Bronchial smooth muscle cell (primary cell): ENCODE measurements at places on chromosomes 1 and 21. TPM values are rescaled to one million over a fixed set of nuclear protein-coding genes. Genes with fewer than 3 reads are reported as not detected.

Gene DR1
- 13.6 and 15.3 TPM in 2 replicates for total RNA-seq

Gene IPO9
- 18.6 and 20.3 TPM in 2 replicates for total RNA-seq

Gene RPL5
- total RNA-seq = 1,154 and 1,218 TPM in 2 replicates

Gene RAB3B
- total RNA-seq = 1.7 and 9.6 TPM in 2 replicates

Gene C1QC
- total RNA-seq = not detected in 2 replicates

Gene AIRE
- total RNA-seq = not detected in 2 replicates

Gene SLC25A34
- 0.16 and 0.52 TPM in 2 replicates for total RNA-seq

Gene TIE1
- total RNA-seq = 0.34 and 0.79 TPM in 2 replicates

Gene CACNA1S
- not detected in 2 replicates for total RNA-seq

Gene TFF1
- not detected in 2 replicates for total RNA-seq

Gene CXADR
- 0.16 and 0.26 TPM in 2 replicates for total RNA-seq

Gene TFF2
- not detected in 2 replicates for total RNA-seq

Gene PIGV
- total RNA-seq = 12.2 and 14.7 TPM in 2 replicates

Gene LRRC3
- total RNA-seq = under 0.01 TPM in 2 replicates

Gene HSD3B1
- total RNA-seq = 0.16 TPM in 1 of 2 replicates, not detected in the other

Gene FLVCR1
- total RNA-seq = 5.4 and 6.1 TPM in 2 replicates

Gene LCE6A
- not detected in 2 replicates for total RNA-seq

Gene LCE2B
- not detected in 2 replicates for total RNA-seq

Gene FNDC10
- total RNA-seq = 0.52 and 0.95 TPM in 2 replicates

Gene CFH
- total RNA-seq = 119 and 157 TPM in 2 replicates

Gene ZSWIM5
- 0.32 and 1.5 TPM in 2 replicates for total RNA-seq

Gene FMN2
- total RNA-seq = 0.47 TPM in 1 of 2 replicates, not detected in the other

Gene TEX38
- not detected in 2 replicates for total RNA-seq

Gene RRAGC
- total RNA-seq = 19.3 and 26.8 TPM in 2 replicates

Gene TFF3
- total RNA-seq = 0.94 and 0.95 TPM in 2 replicates

Gene RAB13
- total RNA-seq = 146 and 222 TPM in 2 replicates

Gene TLCD4
- total RNA-seq = under 0.01 and 0.16 TPM in 2 replicates

Gene VAMP4
- total RNA-seq = 4.9 and 9.1 TPM in 2 replicates

Gene IFI44L
- total RNA-seq = 5.9 and 17.7 TPM in 2 replicates

Gene CLCA4
- not detected in 2 replicates for total RNA-seq

Gene TNFSF4
- total RNA-seq = 0.77 and 1.3 TPM in 2 replicates

Gene MRPL55
- 59.7 and 75.2 TPM in 2 replicates for total RNA-seq

Gene FAAH
- 1.4 and 2.0 TPM in 2 replicates for total RNA-seq

Gene HOOK1
- under 0.01 TPM in 1 of 2 replicates, not detected in the other for total RNA-seq

Gene ERVH48-1
- total RNA-seq = not detected in 2 replicates

Gene KCND3
- total RNA-seq = under 0.01 TPM in 2 replicates

Gene CLCA2
- 2.0 and 5.6 TPM in 2 replicates for total RNA-seq

Gene NUF2
- 0.09 and 1.6 TPM in 2 replicates for total RNA-seq

Gene RHD
- total RNA-seq = not detected in 2 replicates

Gene B3GALT2
- 0.32 TPM in 1 of 2 replicates, not detected in the other for total RNA-seq

Gene LORICRIN
- not detected in 2 replicates for total RNA-seq

Gene INAVA
- under 0.01 and 0.09 TPM in 2 replicates for total RNA-seq

Gene AGO3
- total RNA-seq = 8.4 and 11.3 TPM in 2 replicates

Gene H3-3A
- total RNA-seq = 67.8 and 104 TPM in 2 replicates

Gene ETV3L
- not detected in 2 replicates for total RNA-seq

Gene PTGER3
- 0.47 and 2.6 TPM in 2 replicates for total RNA-seq

Gene ADAMTS4
- total RNA-seq = 1.1 and 1.4 TPM in 2 replicates

Gene LCE2C
- not detected in 2 replicates for total RNA-seq

Gene LCE3E
- total RNA-seq = not detected in 2 replicates
